ENCODE measurements at places on chromosomes 12 and 14.

DNA sequence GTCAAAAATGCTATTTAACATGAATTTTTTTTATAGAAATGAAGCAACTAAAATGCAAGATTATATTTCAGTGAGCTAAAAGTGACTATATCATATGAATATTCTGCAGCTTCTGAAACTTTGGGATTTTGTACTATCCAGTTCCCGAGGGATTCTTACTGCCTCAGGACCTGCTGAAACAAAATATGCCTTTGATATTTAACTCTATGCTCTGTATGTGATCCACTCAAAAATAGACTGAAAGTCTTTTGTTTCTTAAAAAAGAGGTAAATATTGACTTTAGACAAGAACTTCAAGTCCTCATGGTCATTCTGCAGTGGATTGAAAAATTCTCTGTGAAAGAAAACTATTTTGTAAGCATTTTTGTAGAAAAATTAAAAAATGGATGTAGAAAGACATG is 22.4 kb downstream of the CNTN1 start:
- DNase-seq: no peak

DNA sequence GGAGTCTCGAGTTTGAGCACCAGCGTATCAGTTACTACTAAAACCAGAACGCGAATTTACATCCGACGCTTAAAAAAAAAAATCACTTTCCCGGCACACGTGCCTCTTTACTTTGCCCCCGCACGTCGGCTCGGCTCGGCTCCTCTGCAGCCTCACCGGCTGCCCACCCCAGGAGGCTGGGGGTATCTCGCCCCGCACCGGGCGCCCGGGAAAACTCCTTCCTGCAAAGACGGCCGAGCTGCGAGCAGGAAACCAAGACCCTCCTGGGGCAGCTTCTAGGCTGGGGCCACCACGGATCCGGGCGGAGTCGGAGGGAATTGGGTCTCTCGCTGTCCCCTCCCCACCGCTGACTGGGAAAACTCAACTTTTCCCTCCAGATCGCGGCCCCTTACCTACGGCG is 610 bp downstream of the VSIG10 start:
- DNase-seq: no peak

DNA sequence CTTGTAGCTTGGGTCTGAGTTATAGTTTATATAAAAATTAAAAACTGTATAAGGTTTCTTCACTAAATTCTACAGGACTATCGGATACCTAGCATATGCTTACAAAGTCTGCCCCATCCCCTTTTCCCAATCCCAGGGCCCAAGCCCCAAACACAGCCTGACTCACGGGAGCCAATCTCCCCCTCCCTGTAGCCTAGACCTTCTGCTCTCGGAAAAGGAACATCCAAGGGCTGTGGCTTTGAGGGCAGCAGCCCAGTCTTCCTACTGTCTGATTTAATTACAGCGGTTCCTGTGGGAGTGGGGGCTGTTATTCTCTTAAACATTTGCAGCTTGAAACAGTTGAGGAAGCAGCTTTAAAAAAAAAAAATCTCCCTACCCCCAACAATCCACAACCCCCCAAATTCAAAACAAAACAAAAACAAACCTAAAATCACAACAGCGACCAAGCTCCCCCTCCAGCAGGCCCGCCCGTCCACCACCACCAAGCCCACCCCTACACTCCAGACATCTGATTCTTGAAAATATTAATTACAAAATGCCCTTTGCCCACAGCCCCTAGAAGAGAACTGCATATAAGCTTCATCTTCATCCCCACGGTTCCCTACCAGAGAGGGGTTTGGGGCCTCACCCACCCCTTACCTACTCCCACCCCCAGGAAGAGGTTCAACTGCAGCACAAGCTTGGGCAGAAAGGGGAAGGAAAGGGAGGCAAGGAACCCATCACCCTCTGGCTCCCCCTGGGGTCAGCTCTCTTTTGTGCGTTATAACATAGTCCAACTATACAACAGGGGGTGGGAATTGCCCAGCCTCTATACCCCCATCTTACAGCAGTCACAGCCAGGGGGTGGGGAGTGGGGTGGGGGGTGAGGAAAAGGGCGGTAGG is 1.1 kb upstream of the PRKAG1 start:
- DNase-seq: no peak

GRCh38 chr14:61502459-61503093 is 181.2 kb downstream of the PRKCH start:
- DNase-seq: no peak

DNA sequence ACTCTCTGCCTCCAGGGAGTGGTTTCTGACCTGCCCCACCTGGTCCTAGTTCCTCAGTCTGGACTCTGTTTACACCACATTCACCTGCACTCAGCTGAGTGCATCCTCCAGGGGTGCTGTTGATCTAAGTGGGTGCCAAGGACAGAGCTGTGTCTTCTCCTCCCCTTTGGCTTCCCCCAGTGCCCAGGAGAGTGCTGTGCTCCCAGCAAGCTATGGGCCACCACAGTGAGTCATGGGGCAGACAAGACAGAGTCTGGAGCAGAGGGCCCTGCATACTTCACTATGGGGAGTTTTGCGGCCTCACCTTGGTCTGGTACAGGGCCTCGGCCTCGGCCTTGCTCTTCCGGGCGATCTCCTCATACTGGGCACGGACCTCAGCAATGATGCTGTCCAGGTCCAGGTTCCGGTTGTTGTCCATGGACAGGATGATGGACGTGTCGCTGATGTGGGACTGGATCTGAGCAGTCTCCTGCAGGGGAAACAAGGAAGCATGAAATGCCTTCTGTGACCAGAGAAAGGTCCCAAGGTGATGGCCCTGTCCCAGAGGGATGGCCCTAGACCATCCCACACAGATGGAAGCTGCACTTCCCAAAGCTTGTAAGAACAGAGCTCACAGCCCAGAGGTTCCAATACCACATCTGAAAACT is 4.9 kb downstream of the KRT73 start:
- DNase-seq: no peak

- no peak for DNase-seq
Observed at GRCh38 chr14:52391881-52392615, 77.9 kb downstream of the PTGER2 start.

DNA sequence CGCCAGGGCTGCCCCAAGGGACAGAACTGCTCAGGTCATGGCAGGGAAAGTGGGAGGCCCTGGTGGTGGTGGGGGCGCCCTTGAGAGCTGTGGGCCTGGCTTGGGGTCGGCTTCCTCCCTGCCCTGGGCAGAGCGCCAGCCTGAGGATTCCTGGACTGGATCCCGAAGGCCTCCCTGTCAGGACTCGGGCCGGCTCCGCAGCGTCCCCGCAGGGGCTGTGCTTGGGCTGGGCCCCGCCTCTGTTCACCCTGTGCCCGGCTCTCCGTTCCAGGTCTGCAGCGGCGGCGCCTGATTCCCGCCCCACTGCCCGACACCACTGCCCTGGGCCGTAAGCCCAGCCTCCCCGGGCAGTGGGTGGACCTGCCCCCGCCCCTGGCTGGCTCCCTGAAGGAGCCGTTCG is 39.9 kb downstream of the KIF26A start:
- DNase-seq: no peak

GRCh38 chr12:55925371-55925770 is 2.3 kb downstream of the PYM1 start:
- no peak for DNase-seq

DNA sequence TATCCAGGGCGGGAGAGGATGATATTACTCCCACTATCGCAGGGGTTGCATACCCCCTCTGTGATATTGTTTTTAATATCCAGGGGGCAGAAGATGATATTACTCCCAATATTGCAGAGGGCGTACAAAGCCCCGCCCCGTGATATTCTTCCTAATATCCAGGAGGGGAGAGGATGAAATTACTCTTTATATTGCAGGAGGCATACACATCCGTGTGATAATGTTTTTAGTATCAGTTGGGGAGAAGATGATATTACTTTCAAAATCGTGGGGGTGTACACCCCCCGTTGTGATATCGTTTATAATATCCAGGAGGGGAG is 52.9 kb upstream of the OXA1L start:
- DNase-seq: no peak

GRCh38 chr12:27498761-27499160 is 25.2 kb upstream of the PPFIBP1 start:
- DNase-seq: no peak

DNA sequence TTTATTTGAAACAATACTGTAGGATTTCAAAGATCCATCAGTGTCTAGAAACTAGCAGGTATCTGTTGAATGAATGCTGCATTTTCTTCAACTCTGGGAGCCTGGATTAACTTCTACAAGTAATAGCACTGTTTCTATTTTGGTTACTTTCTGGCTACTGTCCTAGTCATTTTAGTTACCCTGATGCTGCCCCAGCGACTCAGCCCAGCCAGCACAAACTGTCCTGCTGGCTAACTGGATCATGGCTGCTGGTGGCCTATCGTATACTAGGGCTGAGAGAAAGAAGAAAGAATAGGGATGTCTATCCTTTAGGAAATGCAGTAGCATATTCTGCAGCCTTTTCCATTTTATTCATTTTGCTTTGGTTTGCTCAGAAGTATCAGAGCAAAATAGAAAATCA is 53.9 kb downstream of the NTN4 start:
- DNase-seq: no peak

GRCh38 chr14:51596488-51597117 is 55.1 kb upstream of the FRMD6 start:
- no peak for DNase-seq

DNA sequence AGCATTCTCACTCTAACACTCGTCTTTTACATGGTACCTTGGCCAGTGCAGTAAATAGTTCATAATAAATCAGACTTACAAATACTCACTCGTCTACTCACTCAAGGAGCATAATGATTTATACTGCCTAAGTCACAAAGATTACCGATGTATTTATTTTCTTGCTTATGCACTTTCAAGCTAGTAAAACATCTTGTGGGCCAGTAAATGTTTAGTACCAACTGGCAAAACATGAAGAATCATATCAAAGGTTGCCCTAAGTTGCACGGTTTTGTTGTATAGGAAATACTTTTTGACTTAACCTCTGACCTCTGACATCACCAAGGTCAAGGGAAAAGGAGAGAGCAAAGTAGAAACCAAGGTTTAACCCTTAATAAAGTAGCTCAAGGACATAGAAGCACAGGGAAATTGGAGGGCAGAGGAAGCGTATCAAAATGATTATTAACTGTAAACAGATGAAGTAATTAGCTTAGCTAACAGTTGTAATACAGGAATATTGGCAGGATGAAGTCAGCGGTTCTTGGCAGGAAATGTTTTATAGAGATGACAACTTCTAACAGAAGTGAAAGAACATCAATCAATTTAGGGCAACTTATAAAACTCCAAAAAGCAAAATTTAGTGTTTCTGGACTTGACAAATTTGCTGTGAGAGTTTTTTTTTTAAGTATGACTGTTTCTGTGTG is 131.9 kb downstream of the HMGA2 start:
- no peak for DNase-seq

GRCh38 chr12:5912437-5913334 is 32.4 kb downstream of the ANO2 start:
- no peak for DNase-seq

DNA sequence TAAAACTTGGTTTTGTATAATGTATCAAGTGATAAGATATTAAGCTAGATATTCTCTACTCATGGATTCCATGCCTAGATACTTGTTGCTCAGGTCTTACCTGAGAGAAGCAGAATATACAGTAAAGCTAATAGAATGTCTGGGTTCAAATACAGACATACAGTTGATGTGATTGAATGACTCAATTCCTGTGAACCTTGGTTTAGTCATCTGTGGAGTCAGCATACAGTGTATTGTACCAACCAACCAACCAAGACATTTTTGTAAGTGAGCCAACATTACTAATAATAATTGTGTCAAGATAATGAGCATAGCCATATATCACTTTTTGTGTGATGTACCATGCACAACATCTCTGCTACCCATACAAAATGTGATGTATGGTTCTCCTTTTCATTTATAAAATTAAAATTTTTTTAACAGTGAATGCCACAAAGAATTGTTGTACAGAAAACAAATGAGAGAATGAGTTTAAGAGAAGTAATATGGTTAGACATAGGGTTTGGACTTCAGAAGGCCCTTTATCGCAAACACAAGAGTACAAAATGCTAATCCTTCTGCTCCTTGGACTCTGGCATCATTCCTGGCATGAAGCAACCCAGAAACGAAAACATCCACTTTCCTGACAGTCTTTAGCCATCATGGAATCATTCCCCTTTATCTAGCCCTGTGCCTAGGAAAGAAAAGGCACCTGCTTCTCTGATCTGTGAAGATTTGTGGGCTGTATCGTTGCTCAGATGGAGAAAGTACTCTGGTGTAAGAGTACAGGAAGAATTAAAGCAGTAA is 977.2 kb upstream of the USP15 start:
- DNase-seq: no peak

- no peak for DNase-seq
Observed at GRCh38 chr14:93734086-93734822, 54.0 kb downstream of the PRIMA1 start.

- DNase-seq: no peak
Observed at GRCh38 chr12:62813031-62813829, 121.7 kb downstream of the PPM1H start.

DNA sequence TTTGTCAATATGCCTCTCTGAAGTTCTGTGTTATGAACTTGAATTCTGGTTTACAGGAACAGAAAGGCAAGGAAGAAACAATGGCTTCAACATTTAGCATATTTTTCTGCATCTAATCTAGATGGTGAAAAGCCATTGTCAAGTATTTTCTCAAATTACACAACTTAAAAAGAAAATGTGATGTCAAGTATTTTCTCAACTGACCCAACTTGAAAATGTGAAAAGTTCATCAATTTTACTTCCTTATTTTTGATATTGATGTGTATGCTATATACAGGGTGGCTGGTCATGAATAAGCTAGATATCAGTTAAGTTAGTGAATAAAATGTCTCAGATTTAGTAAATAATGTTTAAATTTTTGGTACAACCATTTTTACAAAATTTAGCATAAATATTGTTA is 196.7 kb downstream of the ALX1 start:
- no peak for DNase-seq

DNA sequence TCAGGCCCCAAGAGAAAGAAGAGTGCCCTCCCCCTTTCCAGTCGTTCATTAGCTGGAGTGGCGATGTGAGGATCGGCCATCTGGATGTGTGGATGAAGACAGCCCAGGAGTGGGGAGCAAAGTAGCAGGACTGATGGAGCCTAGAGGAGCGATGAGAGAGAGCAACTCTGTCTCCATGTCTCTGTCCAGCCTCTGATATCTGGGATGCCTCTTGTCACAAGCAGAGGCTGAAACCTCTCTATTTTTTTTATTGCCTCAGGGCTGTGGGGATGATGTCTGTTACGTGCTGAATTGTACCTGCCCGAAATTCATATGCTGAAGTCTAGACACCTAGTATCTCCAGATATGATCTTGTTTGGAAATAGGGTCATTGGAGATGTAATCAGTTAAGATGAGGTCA is 2.7 kb downstream of the SERPINA11 start:
- no peak for DNase-seq

GRCh38 chr14:55279384-55279783 is 8.2 kb downstream of the FBXO34 start:
- DNase-seq: no peak

GRCh38 chr12:41512497-41512896 is 324.4 kb downstream of the PDZRN4 start:
- no peak for DNase-seq

GRCh38 chr14:74663884-74664283 is 49.0 kb downstream of the AREL1 start:
- DNase-seq: no peak

GRCh38 chr14:94412671-94413638 is 24.6 kb upstream of the SERPINA1 start:
- DNase-seq: no peak

All from stimulated activated CD4-positive, alpha-beta T cell treated with anti-CD3 and anti-CD28 coated beads, TNF-alpha, amount 100 ng/mL, for 4 hours (primary cell).